ENCODE measurements at places on chromosomes 1 and 21.
A peak's percentile ranks its signal among the peaks of the same experiment; 100 is the strongest.

- no peak for DNase-seq
These were observed 29.8 kb downstream of the FHAD1 start for GRCh38 chr1:15276691-15277446.

GRCh38 chr1:15701784-15702183 lies 17.7 kb downstream of the PLEKHM2 start:
- no peak for DNase-seq

DNA sequence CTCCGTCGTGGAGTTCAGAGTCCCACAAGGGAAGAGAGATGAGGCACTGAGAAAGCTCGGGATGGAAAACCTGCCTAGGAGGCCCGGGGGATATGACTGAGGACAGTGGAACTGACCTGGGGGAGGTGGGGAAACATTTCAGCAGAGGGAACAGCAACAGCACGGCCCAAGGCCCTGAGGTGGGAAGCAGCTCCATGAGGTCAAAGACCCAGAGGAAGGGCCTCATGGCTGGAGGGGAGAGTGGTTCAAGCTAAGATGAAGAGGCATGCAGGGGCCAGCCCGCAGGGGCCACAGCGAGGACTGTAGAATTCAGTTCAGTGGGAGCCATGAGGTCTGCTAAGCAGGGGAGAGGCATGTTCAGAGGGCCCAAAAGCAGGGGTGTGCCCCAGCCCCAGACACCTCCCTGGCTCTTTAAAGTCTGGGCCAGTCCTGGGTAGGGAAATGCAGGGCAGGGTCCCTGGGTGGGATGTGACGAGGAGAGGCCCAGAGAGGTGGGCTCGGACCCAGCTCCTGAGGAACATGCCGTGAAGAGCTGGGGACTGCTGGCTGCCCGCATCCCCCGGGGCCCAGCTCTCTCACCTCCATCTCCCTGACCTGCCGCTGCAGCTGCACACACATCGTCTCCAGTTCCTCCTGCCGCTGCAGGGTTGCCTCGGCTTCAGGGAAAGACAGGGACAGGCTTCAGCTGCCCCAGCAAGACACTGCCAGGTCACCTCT lies 9.9 kb downstream of the UBXN11 start:
- DNase-seq: peak; percentile 38

DNA sequence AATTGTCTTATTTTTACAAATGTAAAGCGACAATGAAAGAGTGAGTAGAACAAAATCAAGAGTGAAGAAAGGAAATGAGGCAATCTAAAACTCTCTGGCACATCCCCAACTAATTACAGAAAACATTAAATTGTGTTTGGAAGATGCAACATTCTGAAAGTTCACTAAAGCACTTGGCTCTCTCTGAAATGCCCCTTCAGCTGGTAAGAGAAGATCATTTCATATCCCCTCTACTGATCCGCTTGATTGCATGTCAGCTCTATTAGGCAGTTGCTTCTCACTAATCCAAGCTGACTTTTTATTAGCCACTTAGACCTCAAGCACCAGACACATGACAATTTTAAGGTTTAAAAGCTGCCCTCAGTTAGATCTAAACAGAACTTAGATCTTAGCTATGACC lies 262.8 kb upstream of the PRMT6 start:
- DNase-seq: no peak

- DNase-seq: no peak
These were observed 49.6 kb upstream of the ARHGAP29 start for GRCh38 chr1:94286864-94287437.

DNA sequence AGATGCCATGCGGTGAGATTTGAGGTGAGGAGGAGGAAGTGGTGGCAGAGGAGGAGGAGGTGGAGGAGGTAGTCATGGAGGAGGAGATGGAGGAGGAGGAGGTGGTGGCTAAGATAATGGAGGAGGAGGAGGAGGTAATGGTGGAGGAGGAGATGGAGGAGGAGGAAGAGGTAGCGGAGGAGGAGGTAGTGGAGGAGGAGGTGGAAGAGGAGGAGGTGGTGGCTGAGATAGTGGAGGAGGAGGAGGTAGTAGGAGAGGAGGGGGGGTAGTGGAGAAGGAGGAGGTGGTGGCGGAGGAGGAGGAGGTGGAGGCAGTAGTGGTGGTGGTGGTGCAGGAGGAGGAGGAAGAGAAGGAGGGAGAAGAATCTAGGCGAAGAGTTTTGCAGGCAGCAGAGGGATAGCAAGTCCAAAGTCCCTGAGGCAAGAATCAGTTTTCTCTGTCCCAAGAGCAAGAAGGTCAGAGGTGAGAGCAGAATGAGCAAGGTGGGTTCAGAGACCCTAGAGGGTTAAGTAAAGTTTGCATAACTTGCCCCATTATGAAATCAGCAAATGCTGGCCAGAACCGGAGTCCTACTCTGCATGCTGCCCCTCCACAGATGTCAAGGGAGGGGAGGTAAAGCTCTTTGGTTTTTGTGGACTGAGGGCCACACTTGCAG lies 38.9 kb upstream of the GNPAT start:
- no peak for DNase-seq

DNA sequence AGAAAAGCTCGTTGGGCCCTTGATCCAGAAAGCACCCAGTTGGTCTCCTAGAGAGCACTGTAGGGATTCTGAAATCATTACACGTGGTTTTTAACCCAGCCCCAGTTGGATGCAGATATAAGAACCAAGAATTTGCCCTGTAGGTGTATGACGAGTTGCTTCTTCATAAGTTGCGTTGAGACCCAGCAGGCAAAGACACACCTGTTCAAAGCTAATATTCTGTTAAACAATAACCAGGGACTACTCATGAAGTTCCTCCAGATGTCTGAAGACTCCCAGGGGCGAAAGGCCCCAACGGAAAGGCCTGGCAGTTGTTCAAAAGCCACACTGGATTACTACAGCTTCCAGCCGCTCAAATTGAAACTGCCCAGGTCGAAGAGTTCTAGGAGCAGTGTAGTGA lies 88.6 kb upstream of the HNRNPU start:
- no peak for DNase-seq

DNA sequence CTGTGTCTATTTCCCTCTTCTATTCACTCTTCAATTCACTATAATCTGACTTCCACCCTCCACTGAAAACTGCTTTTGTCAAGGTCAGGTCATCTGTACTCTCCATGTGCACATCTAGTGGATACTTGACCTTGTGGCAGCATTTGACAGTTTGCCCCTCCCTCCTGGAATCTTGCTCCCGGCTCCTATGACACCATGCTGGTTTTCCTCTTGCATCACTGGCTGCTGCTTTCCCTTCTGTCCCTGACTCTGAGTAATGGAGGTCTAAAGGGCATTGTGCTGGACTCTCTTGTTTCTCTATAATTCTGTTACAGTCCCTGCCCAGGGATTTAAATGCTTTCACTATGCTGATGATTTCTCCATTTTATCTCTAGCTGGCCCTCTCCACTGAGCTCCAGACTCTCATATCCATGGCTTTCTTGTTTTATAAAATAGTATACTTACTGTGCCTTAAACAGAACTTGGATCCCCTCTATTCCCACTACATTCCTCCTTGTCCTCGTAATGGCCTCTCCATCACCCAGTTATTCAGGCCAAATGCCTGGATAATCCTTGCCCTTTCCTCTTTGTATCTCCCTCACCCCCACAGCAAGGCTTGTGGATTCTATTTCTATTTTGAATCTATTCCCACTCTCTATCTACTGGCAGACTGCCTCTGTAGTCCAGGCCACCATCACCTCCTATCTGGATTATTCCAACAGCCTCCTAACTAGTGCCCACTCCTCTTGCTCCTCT lies 36.8 kb upstream of the PODN start:
- DNase-seq: no peak

GRCh38 chr1:28099050-28099769 lies 10.8 kb upstream of the EYA3 start:
- no peak for DNase-seq

- DNase-seq: no peak
These were observed 122.1 kb downstream of the LRIG2 start for GRCh38 chr1:113194846-113195830.

GRCh38 chr21:45451091-45451740 lies 46.3 kb downstream of the COL18A1 start:
- DNase-seq: no peak

- peak; percentile 96 for DNase-seq
These were observed 10.7 kb downstream of the CLCNKA start for GRCh38 chr1:16032388-16033102.

DNA sequence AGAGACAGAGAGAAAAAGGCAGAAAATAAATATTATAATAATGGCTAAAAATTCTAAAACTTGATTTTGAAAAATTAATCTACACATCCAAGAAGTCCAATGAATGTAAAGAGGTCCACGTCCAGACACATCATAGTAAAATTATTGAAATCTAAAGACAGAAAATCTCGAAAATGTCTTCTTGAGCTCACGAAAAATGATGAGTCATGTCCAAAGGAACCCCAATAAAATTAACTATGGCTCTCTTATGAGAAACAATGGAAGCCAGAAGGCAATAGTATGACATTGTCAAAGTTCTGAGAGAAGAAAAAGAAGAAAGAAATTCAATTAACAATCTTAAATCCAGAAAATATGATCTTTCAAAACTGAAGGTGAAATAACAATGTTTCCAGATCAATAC lies 84.6 kb downstream of the LRRIQ3 start:
- no peak for DNase-seq

DNA sequence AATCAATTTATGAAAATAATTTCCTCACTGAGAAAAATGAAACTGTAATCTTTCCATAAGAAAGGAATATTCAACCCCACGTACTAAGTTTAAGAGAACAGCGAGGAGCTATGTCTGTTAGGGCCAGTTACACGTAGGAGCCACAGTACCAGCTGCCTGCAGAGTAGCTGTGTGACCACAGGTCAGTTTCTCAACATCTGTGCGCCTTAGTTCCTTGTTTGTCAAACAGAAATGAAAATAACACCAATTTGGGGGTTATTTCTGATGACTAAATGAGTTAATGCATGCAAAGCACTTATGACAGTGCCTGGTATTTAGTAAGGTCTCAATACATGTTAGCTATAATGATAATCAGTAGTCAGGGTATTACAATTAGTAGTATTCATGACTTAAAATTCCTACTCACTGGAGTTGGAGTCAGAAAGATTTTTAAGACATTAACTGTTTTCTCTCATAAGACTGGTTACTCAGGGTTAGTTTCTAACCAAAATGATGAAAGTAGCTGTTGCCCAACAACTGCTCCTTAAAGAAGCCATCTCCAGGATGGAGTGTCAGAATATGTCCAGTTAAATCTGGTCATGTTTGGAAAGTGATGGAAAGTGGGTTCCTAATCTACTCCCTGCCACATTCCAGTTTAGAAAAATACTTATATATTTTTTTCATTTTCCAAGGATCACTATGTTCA lies 85.8 kb upstream of the ZNF648 start:
- DNase-seq: no peak

- DNase-seq: no peak
These were observed 46.9 kb downstream of the CAPN2 start for GRCh38 chr1:223759273-223759672.

DNA sequence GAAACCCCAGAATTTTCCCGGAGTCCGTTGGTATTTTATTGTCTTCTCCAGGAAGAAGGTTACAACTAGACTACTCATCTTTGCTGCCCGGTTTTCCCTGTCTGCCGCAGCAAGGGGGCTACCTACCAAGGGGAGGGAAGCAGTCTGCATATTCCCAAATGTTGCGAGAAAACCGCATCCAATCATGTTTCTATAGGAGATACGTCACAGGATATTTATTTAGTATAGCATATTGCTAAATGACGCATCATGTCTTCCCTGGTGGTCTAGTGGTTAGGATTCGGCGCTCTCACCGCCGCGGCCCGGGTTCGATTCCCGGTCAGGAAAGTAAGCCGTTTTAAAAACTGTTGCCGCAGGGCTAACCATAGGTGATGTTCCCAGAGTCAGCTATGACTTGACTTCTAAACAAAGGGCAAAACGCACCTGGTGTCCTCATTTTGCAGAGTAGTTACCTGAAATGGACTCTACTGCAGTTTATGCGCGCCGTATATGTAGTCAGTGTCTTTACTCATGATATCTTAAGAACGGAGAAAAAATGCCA lies 15.2 kb upstream of the ZNF692 start:
- peak; percentile 91 for DNase-seq

DNA sequence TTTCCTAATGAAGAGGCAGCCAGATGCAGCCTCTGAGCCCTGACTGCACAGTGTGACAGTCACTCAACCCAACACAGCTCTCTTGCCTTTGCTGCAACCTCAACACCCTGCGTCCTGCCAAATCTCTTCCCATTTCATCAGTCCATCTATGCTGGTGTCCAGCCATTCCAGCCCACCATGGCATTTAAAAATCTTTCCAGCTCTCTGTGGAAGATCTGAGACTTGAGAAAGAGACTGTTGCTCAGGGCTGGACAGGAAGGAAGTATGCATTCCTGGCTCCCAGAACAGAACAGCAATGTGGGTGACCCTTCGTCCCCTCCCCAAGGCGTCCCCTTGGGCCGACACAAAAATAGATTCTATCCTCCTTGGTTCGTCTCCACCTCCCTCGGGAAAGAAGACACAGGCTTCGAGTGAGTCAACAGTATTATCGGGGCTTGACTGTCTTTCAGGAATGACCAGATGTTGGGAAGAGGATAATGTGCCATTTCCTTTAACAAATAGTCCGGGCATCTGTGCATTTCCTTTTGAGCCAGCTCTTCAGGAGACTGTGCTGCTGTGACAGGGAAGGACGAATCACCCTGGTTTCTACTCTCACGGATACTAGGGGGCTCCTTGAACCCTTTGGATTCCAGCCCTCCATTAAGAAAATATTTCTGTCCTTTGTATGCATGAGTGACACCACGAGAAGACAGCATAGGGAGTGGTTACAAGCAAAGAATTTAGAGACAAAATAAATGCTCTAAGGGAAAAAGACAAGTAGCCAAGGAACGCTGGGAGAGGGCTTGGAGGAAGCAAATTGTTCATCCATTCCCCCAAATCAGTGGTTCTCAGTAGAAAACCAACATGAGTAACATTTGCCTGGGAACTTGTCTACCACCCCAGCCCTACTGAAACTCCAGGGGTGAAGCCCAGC lies 111.4 kb upstream of the CDC42BPA start:
- no peak for DNase-seq

GRCh38 chr1:163661391-163661790 lies 339.6 kb downstream of the NUF2 start:
- no peak for DNase-seq

- DNase-seq: no peak
These were observed 987 bp downstream of the MED8 start for GRCh38 chr1:43388613-43389012.

DNA sequence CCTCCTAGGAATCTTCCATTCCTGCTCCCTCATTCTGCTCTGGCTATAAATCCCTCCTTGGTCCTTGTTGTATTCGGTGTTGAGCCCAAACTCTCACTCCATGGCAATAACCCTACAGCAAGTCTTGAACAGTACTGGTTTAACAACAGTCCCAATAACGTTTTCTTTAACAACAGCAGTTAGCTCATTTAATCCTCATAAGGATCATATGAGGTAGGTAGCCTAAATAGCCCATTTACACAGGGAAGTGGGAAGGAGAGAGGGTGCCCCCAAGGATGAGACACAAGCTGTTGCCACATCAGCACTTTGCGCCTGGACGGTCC lies 444 bp upstream of the AGTRAP start:
- DNase-seq: no peak
